Naive B cell (primary cell): ENCODE measurements at places on chromosomes 2 and 18. TPM values are rescaled to one million over a fixed set of nuclear protein-coding genes. Genes with fewer than 3 reads are reported as not detected.

Gene DAW1
- not detected for polyA plus RNA-seq

GRCh38 chr2:10064932-10065772 is 15.1 kb downstream of the CYS1 start:
- no peak for DNase-seq

GRCh38 chr2:220167956-220168355 is 540.5 kb downstream of the SLC4A3 start:
- DNase-seq = no peak

DNA sequence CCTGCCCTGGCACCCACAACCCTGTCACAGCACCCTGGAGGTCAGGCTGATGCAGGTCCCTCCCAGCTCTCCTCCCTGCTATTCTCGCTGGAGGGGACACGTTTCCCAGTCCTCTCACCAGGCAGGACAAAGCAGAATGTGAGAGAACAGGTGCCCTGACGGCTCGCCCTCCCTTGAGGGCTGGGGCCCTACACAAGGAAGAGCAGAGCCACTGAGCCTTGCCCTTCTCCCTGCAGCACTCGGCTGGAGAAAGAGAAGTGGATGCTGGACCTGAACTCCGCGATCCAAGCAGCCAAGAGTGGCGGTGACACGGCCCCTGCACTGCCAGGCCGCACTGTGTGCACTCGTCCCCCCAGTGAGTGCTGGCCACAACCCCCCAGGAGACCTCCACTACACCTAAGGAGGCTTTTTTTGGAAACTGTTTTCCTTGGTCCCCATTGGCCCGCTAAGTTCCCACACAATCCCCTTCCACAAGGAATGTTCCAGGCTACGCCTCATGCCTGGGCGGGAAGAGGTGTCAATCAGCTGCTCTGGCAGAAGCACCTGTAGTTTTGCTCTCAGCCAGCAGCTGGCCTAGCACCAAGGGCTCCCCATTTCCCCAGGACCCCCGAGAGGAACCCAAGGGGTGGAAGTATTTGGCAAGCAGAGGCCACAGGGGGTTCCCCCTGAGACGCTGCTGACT is 17.4 kb downstream of the STK25 start:
- no peak for DNase-seq

Gene TUBA4B
- not detected for polyA plus RNA-seq

GRCh38 chr2:205751569-205752031 is 69.3 kb downstream of the NRP2 start:
- no peak for DNase-seq

Gene EML6
- 0.05 TPM for polyA plus RNA-seq

Gene EVX2
- not detected for polyA plus RNA-seq
